ENCODE measurements at places on chromosomes 13 and 19.

GRCh38 chr19:13153569-13154240, 3.5 kb downstream of the IER2 start:
- peaks cover 55% of the 10 kb centered on the region for H3K4me1 ChIP-seq
- peak overlapping the region; percentile 98 for H3K27ac ChIP-seq
- H3K4me3 ChIP-seq, result peak overlapping the region; percentile 94
- H3K27me3 ChIP-seq, result peaks cover 3% of the 10 kb centered on the region
- peak; percentile 44 for DNase-seq

DNA sequence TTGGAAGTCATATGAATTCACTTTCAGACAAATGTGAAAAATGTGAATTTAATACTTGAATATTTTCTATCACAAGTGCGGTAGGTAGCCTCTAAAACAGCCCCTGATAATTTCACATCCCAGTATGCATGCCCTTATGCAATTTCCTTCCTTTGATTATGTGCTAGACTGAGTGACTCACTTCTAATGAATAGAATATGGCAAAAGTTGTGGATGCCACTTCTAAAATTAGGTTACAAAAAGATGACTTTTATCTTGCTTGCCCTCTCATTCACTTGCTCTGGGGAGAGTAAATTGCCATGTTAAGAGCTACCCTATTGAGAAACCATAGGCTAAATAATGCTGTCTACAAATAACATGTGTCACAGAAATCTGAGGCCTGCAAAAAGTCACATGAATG, 402.5 kb upstream of the PCDH9 start:
- H3K36me3 ChIP-seq, result no peaks in the 10 kb centered on the region
- no peaks in the 10 kb centered on the region for H3K4me1 ChIP-seq
- H3K4me3 ChIP-seq, result no peak overlapping the region
- H3K27ac ChIP-seq, result no peak overlapping the region
- H3K27me3 ChIP-seq, result no peaks in the 10 kb centered on the region
- DNase-seq, result no peak

DNA sequence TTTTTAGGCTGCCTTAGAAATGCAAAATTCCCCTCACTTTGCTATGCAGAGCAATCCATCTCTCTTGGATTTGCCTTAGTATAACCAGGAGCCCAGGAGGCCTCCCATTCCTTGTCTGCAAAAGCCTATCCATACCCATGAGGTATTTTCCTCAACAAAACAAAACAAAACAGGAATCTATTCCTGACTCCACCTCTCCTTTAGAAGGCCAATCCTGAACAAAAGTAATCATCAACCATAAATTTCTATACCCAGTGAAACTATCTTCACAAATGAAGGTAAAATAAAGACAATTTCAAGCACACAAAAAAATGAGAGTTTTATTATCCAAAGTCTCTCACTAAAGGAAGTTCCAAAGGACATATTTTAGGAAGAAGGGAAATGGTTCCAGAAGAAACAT, 365.7 kb downstream of the KCNRG start:
- no peak overlapping the region for H3K4me3 ChIP-seq
- H3K36me3 ChIP-seq, result peaks cover 10% of the 10 kb centered on the region
- no peak overlapping the region for H3K27ac ChIP-seq
- H3K27me3 ChIP-seq, result peaks cover 8% of the 10 kb centered on the region

GRCh38 chr19:39334444-39334976, 1.3 kb downstream of the GMFG start:
- no peaks in the 10 kb centered on the region for H3K27me3 ChIP-seq
- peak overlapping the region; percentile 93 for H3K27ac ChIP-seq
- no peak for DNase-seq
- H3K4me1 ChIP-seq, result peaks cover 59% of the 10 kb centered on the region
- peak overlapping the region; percentile 96 for H3K4me3 ChIP-seq
- H3K36me3 ChIP-seq, result peaks cover 19% of the 10 kb centered on the region

DNA sequence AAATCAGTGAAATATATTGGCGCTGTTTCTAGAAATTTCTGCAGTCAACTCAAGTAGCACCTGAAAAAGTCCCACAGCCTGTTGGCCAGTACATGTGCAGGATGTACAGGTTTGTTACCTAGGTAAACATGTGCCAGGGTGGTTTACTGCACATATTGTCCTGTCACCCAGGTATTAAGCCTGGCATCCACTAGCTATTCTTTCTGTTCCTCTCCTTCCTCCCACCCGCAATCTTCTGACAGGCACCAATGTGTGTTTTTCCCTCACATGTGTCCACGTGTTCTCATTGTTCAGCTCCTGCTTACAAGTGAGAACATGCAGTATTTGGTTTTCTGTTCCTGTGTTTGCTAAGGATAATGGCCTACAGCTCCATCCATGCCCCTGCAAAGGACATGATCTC, 13.1 kb upstream of the SCEL start:
- no peak for DNase-seq
- peaks cover 4% of the 10 kb centered on the region for H3K4me1 ChIP-seq
- peaks cover 4% of the 10 kb centered on the region for H3K27me3 ChIP-seq

DNA sequence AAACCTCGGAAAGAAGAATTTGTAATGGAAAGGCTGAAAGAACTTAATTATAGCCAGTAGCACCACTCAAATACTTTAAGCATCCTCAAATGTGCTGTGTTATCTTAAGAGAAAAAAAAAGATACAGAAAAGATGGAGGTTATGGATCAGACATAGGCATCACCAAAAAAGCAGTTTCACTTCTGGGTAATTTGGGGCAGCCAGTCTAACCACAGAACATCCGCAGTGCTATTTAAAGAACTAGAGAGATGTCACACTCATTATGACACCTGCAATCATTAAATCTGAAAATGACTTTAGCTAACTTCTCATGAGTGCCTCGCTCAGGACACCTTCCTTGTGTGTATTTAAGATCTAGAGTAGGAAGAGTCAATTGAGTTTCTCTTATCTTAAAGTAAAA, 211.8 kb downstream of the RBM26 start:
- peak overlapping the region; percentile 50 for H3K27ac ChIP-seq
- peak; percentile 16 for DNase-seq
- H3K4me3 ChIP-seq, result peak overlapping the region; percentile 47
- no peaks in the 10 kb centered on the region for H3K27me3 ChIP-seq
- no peaks in the 10 kb centered on the region for H3K36me3 ChIP-seq

DNA sequence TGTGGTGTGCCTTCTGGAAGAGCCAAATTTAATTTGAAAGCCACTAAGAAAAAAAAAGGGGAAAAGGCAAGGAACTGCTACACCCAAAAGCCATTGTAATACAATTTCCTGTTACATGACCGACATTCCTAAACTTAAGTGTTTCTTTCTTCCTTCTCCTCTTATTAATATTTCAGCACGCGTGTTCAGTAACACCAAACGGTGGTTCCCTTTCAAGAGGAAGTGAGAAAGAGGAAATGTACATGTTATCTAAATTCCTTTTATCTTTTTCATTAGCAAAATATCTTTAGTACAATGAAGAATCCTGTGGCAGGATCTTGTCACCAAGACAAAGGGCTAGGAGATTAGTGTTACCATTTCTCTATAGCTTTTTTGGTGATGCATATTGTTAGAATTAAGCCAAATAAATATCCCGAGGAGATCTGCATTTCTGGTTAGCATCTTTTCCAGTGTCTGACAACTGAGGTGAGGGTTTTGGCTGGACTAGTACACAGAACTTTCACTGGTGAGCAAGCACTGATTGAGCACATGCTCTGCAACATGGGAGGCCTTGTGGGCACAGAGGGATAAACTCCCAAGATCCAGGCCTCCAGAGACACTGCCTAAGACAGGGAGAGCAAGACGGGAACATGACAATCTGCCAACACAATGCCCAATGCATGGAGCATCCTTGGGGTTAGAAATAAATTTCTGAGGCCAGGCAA, 22.1 kb downstream of the LATS2 start:
- H3K27me3 ChIP-seq, result no peaks in the 10 kb centered on the region
- peaks cover 9% of the 10 kb centered on the region for H3K4me1 ChIP-seq
- no peaks in the 10 kb centered on the region for H3K36me3 ChIP-seq
- DNase-seq, result no peak
- no peak overlapping the region for H3K4me3 ChIP-seq
- H3K27ac ChIP-seq, result no peak overlapping the region

- H3K27me3 ChIP-seq, result peaks cover 20% of the 10 kb centered on the region
- H3K27ac ChIP-seq, result no peak overlapping the region
- H3K4me3 ChIP-seq, result peak overlapping the region; percentile 98
Measured at GRCh38 chr13:50078895-50079654, 63.8 kb downstream of the KCNRG start.

- H3K27ac ChIP-seq, result no peak overlapping the region
- H3K27me3 ChIP-seq, result no peaks in the 10 kb centered on the region
- no peaks in the 10 kb centered on the region for H3K4me1 ChIP-seq
- no peaks in the 10 kb centered on the region for H3K36me3 ChIP-seq
- DNase-seq, result no peak
Measured at GRCh38 chr13:32002873-32003272, 28.7 kb upstream of the FRY start.

DNA sequence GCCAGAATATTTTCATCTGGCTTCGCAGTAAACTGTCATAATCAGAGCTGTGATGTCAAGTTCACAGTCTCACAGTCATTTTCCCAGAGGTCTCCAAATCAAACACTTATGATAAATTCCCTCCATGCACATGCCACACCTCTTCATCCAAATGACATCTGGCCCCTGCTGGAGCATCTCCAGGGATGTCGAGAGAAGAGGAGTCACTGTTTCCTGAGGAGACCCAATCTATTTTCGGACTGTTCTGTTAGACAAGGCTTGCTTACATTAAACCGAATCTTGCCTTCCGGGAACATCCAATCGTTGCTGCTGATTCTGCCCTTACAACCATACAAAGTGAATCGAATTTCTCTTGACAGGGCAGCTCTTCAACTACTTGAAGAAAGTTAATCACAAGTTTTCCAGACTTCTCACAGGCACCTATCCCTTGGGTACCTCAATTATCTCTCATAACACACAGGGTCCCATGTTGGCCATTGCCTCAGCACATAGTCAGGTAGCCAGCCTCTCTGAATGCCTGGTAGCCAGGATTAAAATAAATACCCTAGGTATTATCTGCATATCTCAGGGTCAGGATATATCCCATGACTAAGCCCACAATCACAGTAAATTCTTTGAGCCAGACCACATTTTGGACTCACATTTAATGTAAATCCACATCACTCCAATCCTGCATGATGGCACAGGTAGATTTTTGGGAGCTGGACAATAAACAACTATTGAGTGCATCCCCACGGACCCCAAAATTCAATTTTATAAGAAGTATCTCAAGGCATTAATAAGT, 182.5 kb downstream of the ABCC4 start:
- H3K27me3 ChIP-seq, result no peaks in the 10 kb centered on the region
- H3K4me3 ChIP-seq, result no peak overlapping the region
- no peak for DNase-seq
- H3K27ac ChIP-seq, result no peak overlapping the region
- H3K4me1 ChIP-seq, result no peaks in the 10 kb centered on the region

DNA sequence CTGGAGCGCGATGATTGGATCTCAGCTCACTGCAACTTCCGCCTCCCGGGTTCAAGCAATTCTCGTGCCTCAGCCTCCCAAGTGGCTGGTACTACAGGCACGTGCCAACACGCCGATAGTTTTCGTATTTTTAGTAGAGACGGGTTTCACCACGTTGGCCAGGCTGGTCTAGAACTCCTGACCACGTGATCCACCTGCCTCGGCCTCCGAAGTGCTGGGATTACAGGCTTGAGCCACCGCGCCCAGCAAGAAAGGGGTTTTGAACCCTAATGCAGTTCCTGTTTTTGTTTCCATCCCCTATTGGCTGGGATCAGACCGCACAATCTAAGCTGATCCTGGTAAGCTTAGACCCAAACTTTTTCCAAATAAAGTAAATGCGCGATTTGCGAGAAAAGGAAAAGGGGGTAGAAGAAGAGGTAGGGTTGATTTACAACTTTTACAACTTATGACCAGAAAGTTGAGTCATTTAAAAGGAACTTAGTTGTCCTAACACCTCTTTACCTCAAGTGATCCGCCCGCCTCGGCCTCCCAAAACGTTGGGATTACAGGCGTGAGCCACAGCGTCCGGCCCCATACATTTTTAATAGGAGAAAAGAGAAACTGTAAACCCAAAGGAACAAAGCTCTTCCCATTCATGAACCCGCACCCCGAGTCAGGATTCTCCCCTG, 764 bp downstream of the ZNF626 start:
- H3K27me3 ChIP-seq, result no peaks in the 10 kb centered on the region
- peaks cover 75% of the 10 kb centered on the region for H3K36me3 ChIP-seq
- peak overlapping the region; percentile 88 for H3K27ac ChIP-seq
- H3K4me3 ChIP-seq, result peak overlapping the region; percentile 91

- H3K4me3 ChIP-seq, result no peak overlapping the region
- DNase-seq, result no peak
- H3K27me3 ChIP-seq, result no peaks in the 10 kb centered on the region
- no peak overlapping the region for H3K27ac ChIP-seq
- H3K4me1 ChIP-seq, result peaks cover 8% of the 10 kb centered on the region
Measured at GRCh38 chr19:55684946-55685681, 10.1 kb downstream of the EPN1 start.

GRCh38 chr13:43227721-43228120, 204.3 kb downstream of the DNAJC15 start:
- H3K36me3 ChIP-seq, result no peaks in the 10 kb centered on the region
- peaks cover 3% of the 10 kb centered on the region for H3K27me3 ChIP-seq
- no peak for DNase-seq
- H3K4me1 ChIP-seq, result no peaks in the 10 kb centered on the region
- H3K4me3 ChIP-seq, result no peak overlapping the region

DNA sequence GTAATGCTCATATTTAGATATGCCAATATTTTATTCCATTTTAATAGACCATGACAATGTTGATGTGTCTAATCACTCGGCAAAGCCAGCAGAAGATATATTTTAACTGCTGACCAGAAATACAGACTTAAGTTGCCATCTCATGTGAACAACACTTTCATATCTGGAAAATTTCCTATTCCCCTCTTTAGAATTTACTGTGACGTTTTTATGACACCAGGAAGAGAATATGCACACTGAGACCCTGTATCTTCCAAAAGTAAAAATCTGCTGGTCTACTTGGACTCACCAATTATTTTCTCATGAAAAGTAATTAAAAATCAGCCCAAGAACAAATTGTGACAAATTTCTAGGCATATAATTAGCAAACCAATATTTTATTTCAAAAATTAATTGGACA, 2.1 kb downstream of the PROSER1 start:
- no peaks in the 10 kb centered on the region for H3K27me3 ChIP-seq
- H3K4me1 ChIP-seq, result peaks cover 44% of the 10 kb centered on the region
- peak overlapping the region; percentile 79 for H3K27ac ChIP-seq
- peak overlapping the region; percentile 91 for H3K4me3 ChIP-seq
- no peak for DNase-seq
- H3K36me3 ChIP-seq, result peaks cover 18% of the 10 kb centered on the region

GRCh38 chr19:15934332-15935078, at the start of gene CYP4F11:
TSS of gene CYP4F11 (minus strand) at chr19:15934529. CDS start at chr19:15934408, 121 bp downstream.
- H3K27me3 ChIP-seq, result peaks cover 6% of the 10 kb centered on the region
- peak within 1 kb of the TSS; percentile 64 for H3K27ac ChIP-seq
- H3K4me3 ChIP-seq, result no peak within 1 kb of the TSS

- H3K36me3 ChIP-seq, result no peaks in the 10 kb centered on the region
- H3K4me1 ChIP-seq, result peaks cover 13% of the 10 kb centered on the region
- H3K27ac ChIP-seq, result no peak overlapping the region
- DNase-seq, result no peak
- H3K4me3 ChIP-seq, result no peak overlapping the region
Measured at GRCh38 chr13:26474286-26474685, 83.2 kb upstream of the WASF3 start.

DNA sequence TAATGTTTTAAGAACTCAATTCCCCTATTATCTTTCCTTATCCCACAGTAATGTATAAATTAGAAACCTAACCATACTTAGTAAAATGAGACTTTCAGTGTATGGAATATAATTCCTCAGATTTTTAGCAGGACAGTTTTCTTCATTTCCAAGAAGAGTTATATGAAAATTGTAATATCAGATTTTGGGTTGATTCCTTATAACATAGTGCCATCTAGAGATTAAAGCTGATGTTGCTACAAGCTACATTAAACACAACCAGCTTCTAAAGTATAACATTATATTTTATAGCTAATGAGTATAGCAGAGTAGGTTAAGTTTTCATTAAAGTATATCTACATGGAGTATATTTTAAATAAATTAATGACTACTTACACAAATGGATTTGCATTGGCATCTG, 99.7 kb upstream of the MIR17HG start:
- H3K4me3 ChIP-seq, result no peak overlapping the region
- peaks cover 2% of the 10 kb centered on the region for H3K4me1 ChIP-seq
- H3K27me3 ChIP-seq, result peaks cover 1% of the 10 kb centered on the region
- no peaks in the 10 kb centered on the region for H3K36me3 ChIP-seq
- DNase-seq, result no peak

All from activated naive CD8-positive, alpha-beta T cell treated with anti-CD3 and anti-CD28 coated beads, Interleukin-2, amount 50 U/mL, for 24 hours (primary cell).